ENCODE measurements at places on chromosomes 4 and X.

GRCh38 chr4:40197879-40198689 lies 1.3 kb downstream of the RHOH start:
- no peak for DNase-seq

- no peak for DNase-seq
Observed at GRCh38 chrX:12901486-12901885, 4.9 kb upstream of the TLR8 start.

- DNase-seq, result no peak
Observed at GRCh38 chr4:70504733-70505132, 13.6 kb upstream of the AMTN start.

DNA sequence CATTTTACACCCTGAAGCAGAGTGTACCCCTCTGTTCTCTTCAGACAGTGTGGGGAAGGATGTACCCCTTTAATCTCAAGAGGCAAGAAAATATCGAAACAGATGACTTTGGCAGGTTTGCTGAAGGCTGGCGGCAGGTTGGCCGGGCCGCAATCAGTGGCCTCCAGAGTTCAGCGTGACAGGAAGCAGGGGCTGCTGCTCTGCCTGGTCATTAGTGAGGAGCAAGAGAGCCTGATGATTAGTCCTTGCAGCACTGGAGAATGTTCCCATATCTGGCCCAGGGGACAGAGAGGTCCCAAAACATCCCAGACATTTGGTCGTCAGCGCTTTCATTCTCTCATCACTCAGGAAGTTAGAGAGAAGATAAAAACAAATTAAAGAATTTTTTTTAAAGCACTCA lies 352.8 kb downstream of the SPRY1 start:
- no peak for DNase-seq

- DNase-seq, result no peak
Observed at GRCh38 chr4:57425610-57426009, 315.4 kb upstream of the IGFBP7 start.

DNA sequence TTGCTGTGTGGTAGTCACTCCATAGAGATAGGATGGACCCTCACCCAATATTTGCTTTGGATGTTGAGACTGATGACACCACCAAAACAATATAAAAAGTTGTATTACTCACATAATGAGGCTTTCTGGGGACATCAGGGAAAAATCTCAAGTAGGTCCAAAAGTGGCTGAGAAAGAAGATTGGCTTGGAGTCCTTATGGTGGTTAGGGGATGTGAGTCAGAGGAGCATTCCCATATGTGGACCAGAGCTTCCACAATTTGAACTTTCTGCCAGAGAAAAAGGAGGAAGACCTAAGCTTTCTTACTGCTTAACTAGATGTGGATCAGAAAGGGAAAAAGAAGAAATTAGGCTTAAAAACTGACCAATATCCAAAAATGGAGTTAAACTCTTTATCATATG lies 460.5 kb downstream of the SH3BGRL start:
- DNase-seq, result no peak

DNA sequence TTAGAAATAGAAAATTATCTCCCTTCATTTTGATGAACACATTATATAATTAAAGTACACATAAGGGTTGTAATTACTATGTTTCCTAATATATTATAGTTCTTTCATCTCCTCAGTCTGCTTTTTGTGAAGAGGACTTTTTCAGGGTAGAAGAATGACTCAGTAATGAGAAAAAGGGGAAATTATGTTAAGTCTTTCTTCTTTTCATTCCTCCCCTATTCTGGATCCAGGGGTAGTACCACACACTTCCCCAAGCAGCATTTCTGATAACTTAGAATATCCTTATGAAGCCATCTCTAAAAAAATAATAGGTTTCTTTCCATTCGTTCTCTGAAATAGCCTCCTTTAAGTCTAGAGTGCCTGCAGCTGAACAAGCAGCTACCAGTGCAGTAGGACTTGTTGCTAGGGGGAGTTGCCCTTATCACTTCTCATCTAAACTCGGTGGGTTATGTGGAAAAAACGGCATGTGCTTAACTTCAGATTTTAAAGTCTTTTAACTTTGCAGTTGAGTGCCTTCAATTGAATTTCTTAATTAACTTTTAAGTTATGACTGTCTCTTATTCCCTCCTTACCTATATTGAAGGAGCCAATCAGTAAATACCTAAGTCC lies 184.8 kb downstream of the ARHGAP24 start:
- DNase-seq, result no peak

GRCh38 chrX:45751156-45751555 lies 550.5 kb upstream of the DIPK2B start:
- no peak for DNase-seq

GRCh38 chr4:131337936-131338335 lies 1811.2 kb upstream of the PCDH10 start:
- no peak for DNase-seq

DNA sequence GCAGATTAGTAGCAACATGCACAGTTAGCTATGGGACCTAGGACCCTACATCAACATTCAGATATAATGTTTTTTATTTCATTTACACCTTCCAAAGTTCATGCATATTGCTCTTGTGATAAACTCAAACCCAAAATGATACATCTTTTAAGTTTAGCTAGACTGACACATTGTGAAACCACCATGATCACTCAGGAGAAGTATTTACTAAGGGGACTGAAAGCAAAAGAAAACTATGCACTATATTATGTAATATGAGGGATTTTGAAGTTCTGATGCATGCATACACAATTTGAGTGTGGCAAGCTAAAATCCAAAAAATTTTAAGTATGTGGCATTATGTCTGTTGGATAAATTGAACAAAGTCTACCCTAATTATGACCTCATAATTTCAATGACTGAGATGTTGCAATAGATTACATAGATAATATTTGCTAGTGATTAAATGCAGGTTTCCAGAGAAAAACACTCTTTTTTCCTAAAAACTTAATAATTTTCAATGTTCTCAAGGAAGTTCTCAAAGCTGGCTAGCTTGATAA lies 914.8 kb upstream of the GRIA3 start:
- DNase-seq, result no peak

DNA sequence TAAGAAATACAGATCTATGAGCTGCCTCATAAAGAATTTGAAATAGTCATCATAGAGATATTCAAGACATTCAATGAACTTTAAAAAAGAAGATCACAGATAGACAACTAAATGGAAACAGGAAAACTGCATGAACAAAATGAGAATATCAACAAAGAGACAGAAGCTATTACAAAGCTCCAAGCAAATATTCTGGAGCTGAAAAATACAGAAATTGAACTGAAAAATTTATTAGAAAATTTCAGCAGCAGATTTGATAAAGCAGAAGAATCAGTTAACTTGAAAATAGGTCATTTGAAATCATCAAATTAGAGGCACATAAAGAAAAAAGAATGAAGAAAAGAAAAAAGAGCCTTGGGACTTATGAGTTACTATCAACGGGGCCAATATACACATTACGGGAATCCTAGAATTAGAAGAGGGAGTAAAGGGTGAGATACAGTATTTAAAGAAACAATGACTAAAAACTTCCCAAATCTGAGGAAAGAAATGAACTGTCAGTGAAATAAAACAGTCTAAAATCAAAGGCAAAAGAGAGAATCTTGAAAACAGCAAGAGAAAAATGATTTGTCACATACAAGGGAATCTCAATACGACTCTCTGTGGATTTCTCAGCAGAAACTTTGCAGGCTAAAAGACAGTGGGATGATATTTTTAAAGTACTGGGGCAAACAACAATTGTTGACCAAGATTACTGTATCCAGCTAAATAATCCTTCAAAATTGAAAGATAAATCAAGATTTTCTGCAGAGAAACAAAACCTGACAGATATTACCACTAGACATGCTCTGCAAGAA lies 641.6 kb downstream of the ANKRD50 start:
- DNase-seq, result no peak

Data from SIG-M5 (cell line).